NCI-H526 (cell line): ENCODE measurements at places on chromosomes 2 and 18.

DNA sequence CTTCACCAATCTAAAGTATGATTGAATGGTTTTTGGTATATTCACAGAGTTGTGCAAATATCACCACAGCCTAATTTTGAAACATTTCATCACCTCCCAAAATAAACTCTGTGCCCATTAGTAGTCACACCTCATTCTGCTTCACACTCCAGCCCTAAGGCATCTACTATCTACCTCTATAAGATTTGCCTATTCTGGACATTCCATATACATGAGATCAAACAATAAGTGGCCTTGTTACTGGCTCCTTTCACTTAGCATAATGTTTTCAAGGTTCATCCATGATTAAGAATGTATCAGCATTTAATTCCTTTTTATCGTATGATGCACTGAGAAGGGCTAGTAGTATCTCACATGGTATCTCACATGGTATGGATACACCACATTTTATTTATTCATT is 204.6 kb upstream of the SMAD7 start:
- DNase-seq, result no peak

- no peak for DNase-seq
Measured at GRCh38 chr2:70966681-70967080, 11.7 kb upstream of the ANKRD53 start.

DNA sequence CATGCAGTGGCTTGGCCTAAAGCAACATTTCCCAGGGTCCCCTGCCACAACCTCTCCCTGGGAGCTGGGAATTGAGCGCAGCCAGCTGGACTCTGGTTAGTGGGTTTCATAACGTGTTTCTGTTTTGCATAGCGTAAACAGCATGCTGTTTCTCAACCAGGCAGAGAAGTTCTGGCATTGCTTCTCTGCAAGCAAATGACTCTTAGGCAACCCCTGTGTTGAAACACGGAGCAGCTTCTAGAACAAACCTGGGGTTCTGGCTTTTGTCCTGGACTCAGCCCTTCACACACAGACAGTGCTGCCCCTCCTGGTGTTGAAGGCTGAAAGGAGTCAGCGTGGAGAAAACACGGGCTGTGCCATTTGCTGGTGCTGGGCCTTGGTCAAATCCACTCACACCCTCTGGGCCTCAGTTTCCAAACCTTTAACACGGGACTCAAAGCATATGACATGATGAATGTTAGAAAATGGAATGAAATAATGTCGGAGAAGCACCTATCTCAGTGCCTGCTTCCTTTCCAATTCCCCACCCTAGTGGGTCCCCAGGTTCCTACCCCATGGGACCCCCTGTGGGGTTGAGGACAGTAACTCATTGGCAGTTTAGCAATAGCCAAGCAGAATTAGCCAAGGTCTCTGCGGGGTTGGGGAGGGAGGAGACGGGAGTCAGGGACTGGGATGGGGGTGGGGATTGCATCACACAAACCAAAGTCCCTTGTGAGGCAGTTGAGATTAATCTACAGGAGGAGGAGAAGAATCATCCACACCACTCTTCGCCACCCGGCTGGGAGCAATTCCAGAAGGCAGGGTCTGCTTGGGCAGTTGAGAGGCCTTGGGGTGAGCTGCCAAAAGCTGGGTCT is 30.2 kb upstream of the IL1R2 start:
- DNase-seq, result no peak

- no peak for DNase-seq
Measured at GRCh38 chr18:48033790-48034650, 103.6 kb upstream of the SMAD2 start.

DNA sequence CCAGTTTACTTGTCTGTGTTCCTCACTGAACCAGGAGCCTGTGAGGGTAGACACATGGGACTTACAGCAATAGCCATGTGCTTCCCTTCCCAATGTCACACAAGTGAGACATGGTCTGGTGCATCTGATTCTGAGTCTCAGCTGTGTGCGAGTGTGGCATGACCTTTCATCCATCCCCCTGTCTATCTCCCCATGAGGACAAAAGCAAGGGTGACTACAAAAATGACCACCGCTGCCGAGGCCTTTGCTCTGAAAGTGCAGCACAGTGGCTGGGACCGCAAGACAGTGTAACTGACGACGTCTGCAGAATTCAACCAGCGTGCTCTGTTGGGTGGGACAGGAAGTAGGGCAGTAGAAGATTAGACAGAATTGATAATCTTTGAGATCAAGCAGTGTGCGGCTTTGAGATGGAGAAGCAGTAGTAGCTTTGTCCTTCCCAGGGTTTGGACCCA is 50.5 kb downstream of the RAB31 start:
- no peak for DNase-seq

GRCh38 chr2:191171286-191171685 is 20.5 kb upstream of the STAT4 start:
- no peak for DNase-seq

DNA sequence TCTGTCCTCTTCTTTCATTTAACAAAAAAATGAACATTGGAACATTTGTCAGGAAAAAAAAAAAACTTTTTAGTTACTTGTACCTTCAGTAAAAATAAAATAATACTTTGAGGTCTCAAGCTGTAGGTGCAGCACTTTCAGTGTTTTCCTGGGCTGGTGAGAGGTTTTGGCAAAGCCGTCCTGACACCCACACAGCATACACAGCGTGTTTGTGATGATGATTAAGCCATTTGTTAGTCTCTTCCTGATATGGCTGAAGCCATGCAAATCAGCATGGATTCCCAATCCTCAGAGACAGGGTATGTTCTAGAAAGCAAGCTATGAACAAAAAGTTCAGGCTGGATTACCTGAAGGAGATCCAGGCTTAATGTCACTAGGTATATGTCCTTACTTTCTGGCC is 236.8 kb downstream of the ZNF516 start:
- peak; percentile 58 for DNase-seq
